ENCODE measurements at places on chromosomes 3 and 15.

DNA sequence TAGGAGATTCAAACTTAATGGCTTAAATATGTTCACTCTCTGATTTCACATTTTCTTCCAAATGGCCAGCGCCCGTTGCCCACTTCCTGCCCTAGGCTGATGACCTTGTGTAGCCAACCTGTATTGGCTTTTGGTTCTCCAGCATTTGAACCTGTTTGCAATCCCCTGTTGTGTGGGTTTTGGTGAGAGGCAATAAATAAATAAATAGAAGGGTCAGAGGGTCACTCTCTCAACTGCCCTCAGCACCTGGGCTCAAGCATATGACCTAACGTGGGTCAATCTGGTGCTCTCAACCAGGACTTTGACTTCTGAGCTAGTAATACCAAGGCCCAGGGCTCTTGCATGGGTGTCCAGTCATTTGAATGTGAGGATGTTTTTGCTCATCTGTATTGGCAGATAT, 1.8 kb upstream of the SRP14 start:
- no peak for DNase-seq

GRCh38 chr3:62201438-62202035, 171.8 kb downstream of the FEZF2 start:
- DNase-seq, result peak; percentile 14

DNA sequence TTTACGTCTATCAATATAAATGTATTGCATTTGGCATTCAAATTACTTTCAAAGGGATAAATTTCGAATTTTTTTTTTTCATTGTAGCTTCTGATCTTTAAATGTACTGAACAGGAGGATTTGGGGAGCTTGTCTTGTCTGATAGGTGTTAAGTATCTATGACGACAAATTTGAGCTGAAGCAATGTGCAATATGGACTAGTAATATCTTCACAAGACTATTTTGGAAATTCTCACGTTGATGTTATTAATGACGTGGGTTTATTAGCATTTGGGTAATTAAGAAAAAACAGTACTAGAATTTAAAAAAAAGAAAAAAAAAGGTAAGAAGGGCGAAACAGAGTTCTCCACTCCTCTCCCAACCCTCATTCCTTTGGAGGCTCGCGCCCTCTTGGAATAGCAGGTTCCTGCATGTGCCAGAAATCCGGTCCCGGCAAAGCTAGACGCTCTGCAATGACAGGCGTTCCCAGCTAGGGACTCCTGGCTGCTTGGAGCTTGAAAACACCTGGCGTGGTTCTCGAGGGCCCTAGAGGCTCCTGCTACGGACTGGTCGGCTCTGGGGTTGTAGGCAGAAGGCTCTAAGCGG, 648 bp upstream of the P2RY1 start:
- DNase-seq, result no peak

GRCh38 chr3:189573004-189573403, 58.2 kb upstream of the TP63 start:
- DNase-seq, result no peak

GRCh38 chr3:152941859-152942258, 106.9 kb downstream of the P2RY1 start:
- no peak for DNase-seq

GRCh38 chr15:37100966-37101215, 542 bp upstream of the MEIS2 start:
- no peak for DNase-seq

- DNase-seq, result no peak
These were observed 10.3 kb downstream of the ATG7 start for GRCh38 chr3:11282250-11283138.

DNA sequence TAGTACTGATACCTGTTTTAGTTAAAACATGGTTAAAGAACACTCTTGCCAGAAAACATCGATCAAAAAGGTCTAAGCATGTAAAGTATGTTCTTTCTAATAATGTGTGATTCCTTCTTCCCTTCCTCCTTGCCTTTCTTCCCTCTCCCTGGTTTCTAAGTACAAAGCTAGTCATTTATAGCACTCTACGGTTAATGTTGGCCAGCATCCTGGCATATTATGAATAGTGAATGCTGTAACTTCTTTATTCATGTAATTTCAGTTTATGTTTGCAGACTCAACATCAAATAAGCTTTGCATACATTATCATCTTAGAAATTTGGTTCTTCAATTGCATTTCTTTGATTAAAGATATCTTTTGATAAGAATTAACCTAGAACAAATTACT, 27.1 kb downstream of the P2RY12 start:
- DNase-seq, result no peak

GRCh38 chr3:148588291-148588690, 109.4 kb upstream of the AGTR1 start:
- DNase-seq, result no peak

- no peak for DNase-seq
These were observed 122.9 kb upstream of the CTNNB1 start for GRCh38 chr3:41076399-41076798.

- DNase-seq, result no peak
These were observed 16.4 kb downstream of the UBE2E2 start for GRCh38 chr3:23219552-23219951.

DNA sequence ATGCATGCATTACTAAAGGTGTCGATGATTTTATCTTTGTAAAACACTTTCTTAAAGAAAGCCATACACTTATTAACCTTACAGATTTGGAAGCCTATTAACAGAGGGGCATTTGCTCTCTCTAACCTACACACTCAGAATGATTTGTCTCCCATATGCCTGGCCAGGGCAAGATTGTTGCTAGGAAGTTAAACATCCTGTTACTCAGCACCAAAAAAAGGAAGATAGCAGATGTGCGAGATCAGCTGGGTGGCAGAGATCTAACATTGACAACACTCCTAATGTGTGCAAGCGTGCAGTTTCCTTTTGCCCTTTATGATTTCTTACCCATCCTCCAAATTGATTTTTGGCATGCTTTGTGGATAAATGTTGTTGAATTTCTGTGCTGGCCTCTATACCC, 73.9 kb upstream of the TMEM108 start:
- DNase-seq, result no peak

GRCh38 chr3:14370720-14371572, 31.5 kb upstream of the SLC6A6 start:
- no peak for DNase-seq

- peak; percentile 32 for DNase-seq
These were observed 1.0 kb downstream of the KAT2B start for GRCh38 chr3:20041197-20041780.

- no peak for DNase-seq
These were observed 20.8 kb downstream of the GADL1 start for GRCh38 chr3:30873671-30874070.

GRCh38 chr3:183283886-183284285, 30.8 kb downstream of the B3GNT5 start:
- DNase-seq, result no peak

DNA sequence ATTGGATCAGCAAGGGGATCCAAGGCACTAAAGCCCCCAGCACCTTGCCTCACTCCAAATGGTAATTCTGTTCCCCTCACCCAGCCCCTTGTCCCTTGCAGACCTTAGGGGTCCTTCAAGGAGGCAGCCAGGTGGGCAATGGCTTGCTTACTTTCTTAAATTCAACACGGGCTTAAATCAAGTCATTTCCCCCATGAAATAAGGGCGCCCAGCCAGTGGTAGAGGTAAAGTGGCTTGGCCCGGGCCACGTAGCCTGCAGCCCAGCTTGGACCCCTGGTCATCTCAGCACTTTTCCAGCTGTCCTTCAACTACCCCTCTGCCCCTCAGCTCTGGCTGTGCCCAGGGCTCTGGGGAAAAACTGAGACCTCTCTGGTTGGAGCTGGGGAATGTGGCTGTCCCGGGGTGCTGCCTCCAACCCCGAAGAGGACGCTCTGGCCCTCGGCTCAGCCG, 1.2 kb downstream of the PSTPIP1 start:
- DNase-seq, result no peak

DNA sequence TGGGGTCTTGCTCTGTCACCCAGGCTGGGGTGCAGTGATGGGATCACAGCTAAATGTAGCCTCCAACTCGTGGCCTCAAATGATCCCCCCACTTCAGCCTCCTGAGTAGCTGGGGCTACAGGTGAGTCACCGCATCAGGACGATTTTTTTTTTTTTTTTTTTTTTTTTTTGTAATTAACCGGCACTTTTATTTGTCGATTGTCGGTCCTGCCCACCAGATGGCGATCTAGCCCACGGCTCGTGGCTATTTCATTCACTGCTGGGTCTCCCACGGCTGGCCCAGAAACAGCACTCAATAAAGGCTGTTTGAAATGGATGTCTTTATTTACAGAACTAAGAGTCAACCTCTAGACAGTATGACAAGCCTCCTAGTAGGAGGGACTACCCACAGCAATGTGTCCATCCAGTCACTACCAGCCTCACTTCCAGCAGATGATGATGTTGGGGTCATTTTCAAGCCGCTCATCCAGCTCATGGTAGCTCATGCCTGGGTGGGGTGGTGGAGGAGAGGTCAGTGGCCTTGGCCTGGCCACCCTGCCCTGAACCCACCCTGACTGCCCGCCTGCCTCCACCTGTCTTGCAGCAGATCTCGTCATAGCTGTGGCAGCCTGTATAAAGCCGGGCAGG, 1.8 kb upstream of the ZMYND10 start:
- DNase-seq, result peak; percentile 52

DNA sequence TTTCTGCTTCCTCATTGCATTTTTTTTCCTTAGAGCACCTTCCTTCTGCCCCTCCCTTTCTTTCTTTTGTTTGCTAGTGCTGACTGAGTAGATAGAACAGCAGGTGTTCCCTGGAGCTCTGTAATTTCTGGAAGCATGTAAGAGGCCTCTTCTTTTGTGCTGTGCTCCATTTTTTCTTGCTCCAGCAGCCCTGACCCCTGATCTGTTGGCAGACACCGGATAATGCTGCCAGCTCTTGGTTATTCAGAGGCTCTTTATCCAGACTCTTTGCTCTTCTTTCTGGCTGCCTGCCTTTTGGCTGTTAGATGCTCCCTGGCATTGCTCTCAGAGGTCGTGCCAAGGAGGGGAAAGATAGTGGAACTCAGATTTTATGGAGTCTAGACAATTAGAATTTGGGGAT, 104.4 kb upstream of the RBMS3 start:
- DNase-seq, result peak; percentile 74

DNA sequence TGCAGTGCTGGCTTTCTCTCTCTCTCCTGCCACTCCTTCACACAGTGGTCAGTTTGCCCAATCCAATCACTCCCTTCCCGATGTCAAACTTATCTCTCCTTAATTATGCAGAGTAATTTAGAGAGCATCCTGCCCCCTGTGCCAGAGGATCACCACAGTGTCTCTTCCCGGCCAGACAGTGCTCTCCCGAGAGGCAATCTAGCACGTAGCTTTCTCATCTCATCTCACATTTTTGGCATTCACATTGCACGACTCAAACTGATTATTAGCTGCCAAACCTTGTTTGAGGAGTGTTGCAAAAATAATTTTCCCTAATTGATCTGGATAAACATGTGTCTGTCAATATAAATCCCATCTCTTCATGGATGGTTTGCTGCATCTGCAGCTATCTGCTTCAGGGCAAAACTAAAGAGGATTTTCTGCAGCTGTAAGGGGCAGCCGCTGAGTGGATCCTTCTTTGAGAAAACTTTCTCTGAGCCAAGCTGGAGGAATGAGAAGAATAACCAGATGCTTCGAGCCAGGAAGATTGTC, 37.8 kb downstream of the SSUH2 start:
- no peak for DNase-seq

- DNase-seq, result no peak
These were observed 1.7 kb downstream of the TLR9 start for GRCh38 chr3:52223449-52224408.

- DNase-seq, result no peak
These were observed 306.2 kb upstream of the ATP11B start for GRCh38 chr3:182487143-182487542.

GRCh38 chr3:95350049-95350448, 1287.2 kb downstream of the NSUN3 start:
- DNase-seq, result no peak

DNA sequence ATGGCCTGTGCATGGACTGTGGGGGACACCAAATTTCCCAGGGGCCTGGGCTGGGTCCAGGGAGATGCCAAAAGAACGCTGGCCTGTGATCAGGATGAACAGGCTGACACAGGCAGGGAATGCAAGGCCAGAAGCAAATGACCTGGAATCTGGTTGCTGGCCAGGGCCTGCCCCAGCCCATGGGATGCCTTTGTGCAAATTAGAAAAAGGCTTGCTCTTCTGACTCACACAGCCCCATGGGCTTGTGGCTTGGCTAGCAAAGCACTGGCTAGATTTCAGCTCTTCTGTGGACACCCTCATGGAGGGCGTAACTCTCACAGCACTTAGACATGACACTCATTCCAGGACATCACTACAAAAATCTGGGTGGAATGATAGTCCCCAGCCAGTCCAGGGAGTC, 356.0 kb downstream of the SHQ1 start:
- DNase-seq, result no peak

GRCh38 chr15:44595246-44595645, 58.3 kb downstream of the EIF3J start:
- no peak for DNase-seq

DNA sequence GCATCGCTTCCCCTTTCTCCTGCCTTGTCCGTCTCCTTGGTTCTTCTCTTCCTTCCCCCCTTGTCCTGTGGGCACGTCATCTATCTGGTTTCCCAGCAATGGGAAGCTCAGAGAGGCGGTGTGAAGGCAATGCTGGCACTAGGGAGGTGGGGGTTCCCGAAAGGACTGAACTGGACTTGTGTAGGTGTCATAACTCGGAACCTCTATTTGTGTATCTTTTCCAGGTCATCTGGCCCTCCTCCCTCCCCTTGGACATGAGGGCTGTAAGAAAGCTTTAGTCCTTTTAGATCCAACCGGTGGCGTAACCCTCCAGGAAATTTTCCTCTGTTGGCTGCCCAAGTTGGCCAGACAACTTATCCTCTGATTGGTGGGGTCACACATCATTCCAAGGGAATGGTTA, 231.5 kb upstream of the TLE3 start:
- DNase-seq, result no peak

- DNase-seq, result no peak
These were observed 95.8 kb upstream of the WNT7A start for GRCh38 chr3:13975686-13976085.

- DNase-seq, result no peak
These were observed 29.7 kb downstream of the CYFIP1 start for GRCh38 chr15:22950256-22950990.

- DNase-seq, result no peak
These were observed 536.9 kb downstream of the ZIC1 start for GRCh38 chr3:147945968-147946519.

GRCh38 chr3:197117114-197117513, 87.5 kb upstream of the MELTF start:
- DNase-seq, result no peak

DNA sequence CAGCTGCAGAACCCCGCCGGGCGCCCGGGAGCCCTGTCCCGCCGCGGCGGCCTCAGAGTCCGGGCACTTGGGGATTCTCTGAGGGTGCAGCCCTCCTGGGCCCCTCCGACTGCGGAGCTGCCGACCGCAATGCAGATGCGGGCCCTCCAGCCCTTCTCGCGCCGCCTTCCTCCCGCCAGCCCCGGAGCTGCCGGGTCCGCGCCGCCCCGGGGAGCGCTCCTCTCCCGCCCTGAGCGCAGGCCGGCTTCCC, 320 bp upstream of the ACAN start:
- DNase-seq, result no peak

DNA sequence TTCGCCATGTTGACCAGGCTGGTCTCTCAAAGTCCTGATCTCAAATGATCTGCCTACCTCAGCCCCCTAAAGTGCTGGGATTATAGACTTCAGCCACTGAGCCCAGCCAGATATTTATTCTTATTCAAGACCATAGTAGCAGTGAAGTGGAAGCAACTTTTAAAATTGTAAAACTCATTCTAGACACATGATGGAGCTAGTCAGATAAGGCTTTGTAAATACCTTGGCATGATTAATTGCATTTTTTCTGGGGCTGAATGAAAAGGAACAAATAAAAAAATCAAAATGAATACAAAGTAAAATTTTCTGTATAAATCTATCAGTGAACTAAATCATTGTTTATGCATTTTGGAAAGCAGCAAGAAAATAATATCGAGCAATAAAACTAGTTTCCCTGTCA, 4.1 kb upstream of the MYO1E start:
- no peak for DNase-seq

All from NCI-H1092 treated with DMSO at 0.1 percent for 48 hours (cell line).